Endothelial cell (in vitro differentiated cells): ENCODE measurements at places on chromosomes 3 and 15.

GRCh38 chr3:10099041-10099440 is 9.0 kb downstream of the FANCD2OS start:
- no peak for DNase-seq

DNA sequence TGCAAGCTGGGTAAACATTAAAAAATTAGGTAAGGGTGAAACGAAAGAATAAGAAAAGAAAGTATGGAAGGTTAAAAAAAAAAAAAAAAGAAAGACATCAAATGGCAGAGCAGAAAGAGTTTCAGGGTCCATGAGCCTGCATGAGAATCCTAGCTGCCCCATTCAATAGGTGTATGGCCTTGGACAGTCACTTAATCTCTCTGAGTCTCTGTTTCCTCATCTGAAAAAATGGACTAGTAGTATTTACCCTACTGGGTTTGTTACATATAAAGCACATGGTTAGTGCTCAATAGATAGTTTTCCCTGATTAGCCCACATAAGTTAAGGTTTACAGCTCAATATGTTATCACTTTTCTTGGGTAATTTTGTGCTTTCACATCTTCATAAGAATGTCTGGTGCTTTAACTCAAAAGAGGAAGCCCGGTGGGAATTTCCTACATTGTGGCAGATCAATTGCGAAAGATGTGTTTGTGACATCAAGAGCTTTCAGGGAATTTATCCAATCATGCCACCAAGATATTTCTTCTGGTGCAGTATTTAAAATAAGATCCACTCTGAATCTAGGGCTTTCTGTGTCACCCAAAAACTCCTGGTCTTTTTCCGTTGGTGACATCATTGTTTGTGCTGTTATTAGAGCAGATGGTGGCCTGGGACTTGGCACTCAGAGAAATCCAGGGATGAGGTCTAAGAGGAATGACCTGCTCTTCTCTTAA is 57.2 kb upstream of the UBE2E1 start:
- no peak for DNase-seq

GRCh38 chr3:50370594-50370993 is 11.3 kb upstream of the TMEM115 start:
- peak; percentile 41 for DNase-seq

- DNase-seq: no peak
Measured at GRCh38 chr15:91447991-91448644, 348.1 kb downstream of the SV2B start.

GRCh38 chr3:18424213-18424728 is 868 bp downstream of the SATB1 start:
- DNase-seq: no peak

GRCh38 chr3:46371519-46372340 is 984 bp downstream of the CCR5 start:
- DNase-seq: no peak

- no peak for DNase-seq
Measured at GRCh38 chr3:183875411-183875810, 9.3 kb downstream of the PARL start.

GRCh38 chr3:164452707-164453106 is 625.6 kb downstream of the SI start:
- no peak for DNase-seq
